ENCODE measurements at places on chromosomes 5 and 9.
A peak's percentile ranks its signal among the peaks of the same experiment; 100 is the strongest.

GRCh38 chr5:78783434-78784130 lies 135.0 kb upstream of the LHFPL2 start:
- H3K4me1 ChIP-seq: peaks cover 16% of the 10 kb centered on the region
- H3K27me3 ChIP-seq: no peaks in the 10 kb centered on the region
- H3K36me3 ChIP-seq: no peaks in the 10 kb centered on the region
- DNase-seq: no peak

DNA sequence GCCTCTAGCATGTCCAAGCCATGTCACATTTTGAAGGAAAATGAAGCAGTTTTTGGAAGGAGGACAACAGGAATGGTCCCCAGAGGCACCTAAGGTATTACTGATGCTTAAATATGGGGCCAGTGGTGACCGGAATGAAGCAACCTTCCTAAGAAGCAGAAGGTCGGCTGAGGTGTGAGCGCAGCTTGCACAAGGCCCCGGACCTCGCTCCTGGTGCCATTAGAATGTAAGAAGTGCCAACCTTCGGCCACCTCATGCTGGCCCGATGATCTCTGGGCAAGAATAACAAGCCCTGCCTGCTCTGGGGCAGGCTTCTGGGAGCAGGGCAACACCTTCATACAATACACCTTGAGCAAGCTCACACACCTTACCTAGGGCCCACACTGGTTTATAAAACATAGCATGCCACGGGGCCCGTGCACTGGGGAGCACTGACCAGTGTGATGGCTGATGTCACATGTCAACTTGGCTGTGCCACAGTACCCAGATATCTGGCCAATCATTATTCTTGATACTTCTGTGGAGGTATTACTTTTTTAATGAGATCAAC lies 21.9 kb downstream of the SEMA4D start:
- H3K4me3 ChIP-seq: no peak overlapping the region
- DNase-seq: no peak
- no peak overlapping the region for H3K27ac ChIP-seq
- no peaks in the 10 kb centered on the region for H3K36me3 ChIP-seq

DNA sequence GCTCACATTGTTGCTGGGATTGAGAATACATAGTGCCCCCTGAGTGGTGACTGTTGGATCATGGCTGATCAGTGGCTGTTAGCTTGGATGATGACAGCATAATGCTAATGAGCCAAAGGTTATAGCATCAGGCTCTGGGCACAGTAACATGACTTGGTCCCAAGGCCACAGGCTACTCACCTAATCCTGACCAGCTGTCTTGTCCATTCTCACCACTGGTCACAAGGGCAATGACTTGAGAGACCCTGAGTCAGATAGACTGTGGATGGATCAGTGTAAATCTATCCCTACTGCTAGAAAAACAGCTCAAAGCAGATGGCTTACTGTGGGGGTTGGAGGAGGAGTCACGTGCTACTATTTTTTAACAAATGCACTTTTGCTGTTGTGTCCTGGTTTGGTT lies 74.7 kb downstream of the AOPEP start:
- H3K36me3 ChIP-seq: no peaks in the 10 kb centered on the region
- no peak overlapping the region for H3K4me3 ChIP-seq
- H3K27ac ChIP-seq: no peak overlapping the region
- no peak for DNase-seq
- no peaks in the 10 kb centered on the region for H3K27me3 ChIP-seq
- H3K4me1 ChIP-seq: peaks cover 26% of the 10 kb centered on the region

DNA sequence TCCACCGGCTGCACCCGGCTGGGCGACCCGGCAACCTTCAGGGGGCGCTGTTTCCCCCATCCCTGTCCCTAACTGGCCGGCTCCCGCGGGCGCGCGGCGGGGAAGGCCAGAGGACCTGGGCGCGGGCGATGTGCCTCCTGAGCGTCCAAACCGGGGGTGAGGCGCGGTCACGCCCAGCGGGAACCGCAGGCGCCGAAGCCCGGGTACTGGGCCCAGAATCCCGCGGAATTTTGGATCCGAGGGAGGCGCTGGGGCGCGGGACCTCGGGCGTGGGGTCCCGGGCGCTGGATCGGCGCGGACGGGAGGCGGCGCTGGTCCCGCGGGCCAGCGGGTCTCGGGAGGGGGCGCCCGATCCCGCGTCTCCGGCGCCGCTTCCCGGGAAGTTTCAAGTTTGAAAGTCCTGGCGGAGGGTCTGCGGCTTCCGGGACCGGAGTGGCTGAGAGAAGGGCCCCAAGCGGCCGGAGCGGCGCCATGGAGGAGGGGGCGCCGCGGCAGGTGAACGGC lies at the start of gene PKN3:
Gene PKN3, plus strand, starts transcription at position 59 of the 504 bp plus-strand sequence. Its CDS starts 413 bp downstream, at position 472.
- H3K4me1 ChIP-seq: peaks cover 5% of the 10 kb centered on the region
- peak within 1 kb of the TSS; percentile 76 for H3K27ac ChIP-seq
- H3K36me3 ChIP-seq: peaks cover 3% of the 10 kb centered on the region
- no peaks in the 10 kb centered on the region for H3K27me3 ChIP-seq
- peak within 1 kb of the TSS; percentile 82 for H3K4me3 ChIP-seq

DNA sequence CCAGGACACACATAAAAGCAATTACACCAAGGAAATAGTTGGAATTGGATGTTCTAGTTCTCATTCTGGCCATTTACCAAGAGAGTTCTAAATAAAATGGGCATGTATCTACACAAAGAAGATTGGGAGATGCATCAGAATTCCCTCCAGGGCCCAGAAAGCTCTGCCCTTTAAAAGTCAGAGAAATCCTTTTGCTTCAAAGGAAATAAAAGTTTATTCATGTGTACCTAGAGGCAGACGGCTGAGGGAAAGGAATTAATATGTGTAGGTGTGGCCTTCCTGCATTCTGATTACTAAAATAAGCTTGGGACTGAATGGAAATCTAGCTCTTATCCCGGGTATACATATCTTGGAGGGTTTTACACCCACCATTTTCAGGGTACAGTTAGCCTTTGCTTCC lies 719.4 kb downstream of the SEMA5A start:
- no peaks in the 10 kb centered on the region for H3K4me1 ChIP-seq
- no peaks in the 10 kb centered on the region for H3K27me3 ChIP-seq
- H3K27ac ChIP-seq: no peak overlapping the region
- H3K4me3 ChIP-seq: no peak overlapping the region

DNA sequence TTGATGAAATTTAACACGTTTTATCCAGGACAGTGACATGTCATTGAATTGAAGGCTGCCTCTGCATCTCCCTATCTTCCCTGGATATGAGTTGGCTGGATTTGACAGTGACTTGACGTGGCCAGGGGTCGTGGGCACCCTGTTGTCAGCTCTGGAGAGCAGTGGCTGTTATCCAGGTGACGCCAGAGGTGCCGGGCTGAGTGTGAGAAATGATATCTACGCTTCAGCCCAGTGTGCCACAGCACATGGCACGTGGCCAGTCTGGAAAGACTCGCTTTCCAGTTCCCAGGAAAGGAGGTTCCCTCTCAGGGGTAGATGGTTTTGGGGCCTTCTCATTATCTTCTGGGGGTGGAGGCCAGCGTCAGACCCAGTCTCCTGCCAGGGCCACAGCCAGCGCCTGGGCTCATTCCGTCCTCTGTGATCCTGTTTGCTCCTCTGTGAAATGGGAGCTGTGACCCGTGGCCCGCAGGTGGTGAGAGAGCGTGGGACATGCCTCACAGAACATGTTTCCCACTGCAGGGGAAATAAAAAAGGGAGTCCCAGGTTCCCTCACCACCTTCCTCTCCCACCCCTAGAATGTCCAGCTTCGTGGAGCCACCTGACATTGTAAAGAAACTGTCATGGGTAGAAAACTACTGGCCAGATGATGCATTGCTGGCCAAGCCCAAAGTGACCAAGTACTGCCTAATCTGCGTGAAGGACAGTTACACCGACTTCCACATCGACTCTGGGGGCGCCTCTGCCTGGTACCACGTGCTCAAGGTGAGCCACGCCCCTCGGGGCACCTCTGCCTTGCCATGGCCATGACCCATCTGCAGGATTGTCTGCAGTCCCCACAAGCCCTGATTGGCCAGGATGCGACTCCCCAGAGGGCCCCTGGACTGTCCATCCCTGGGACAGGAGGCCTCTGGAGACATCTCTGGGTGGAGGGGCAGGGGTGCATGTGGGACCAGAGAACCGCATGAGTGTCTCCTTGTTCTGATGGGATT lies 76.5 kb downstream of the PHF2 start:
- DNase-seq: no peak
- H3K27ac ChIP-seq: no peak overlapping the region
- no peaks in the 10 kb centered on the region for H3K4me1 ChIP-seq
- H3K27me3 ChIP-seq: no peaks in the 10 kb centered on the region
- H3K4me3 ChIP-seq: no peak overlapping the region

DNA sequence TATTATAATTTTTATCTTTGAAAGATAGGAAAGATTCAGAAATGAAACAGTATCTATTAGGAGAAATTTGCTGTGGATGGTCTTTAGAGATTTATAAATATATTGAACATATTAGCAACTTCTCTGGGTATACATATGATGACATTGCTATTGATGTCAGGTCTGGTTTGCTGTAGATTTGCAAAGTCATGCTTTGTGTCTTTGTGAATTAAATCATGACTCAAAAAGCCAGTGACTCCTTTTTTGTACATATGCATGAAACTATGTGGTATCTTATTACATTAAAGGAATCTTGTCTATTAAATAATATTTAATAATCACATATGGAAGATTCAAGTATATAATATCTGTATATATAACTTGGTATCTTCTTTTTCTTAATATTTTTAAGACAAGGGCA lies 141.9 kb downstream of the ST8SIA4 start:
- DNase-seq: peak; percentile 12
- H3K27me3 ChIP-seq: no peaks in the 10 kb centered on the region
- no peaks in the 10 kb centered on the region for H3K4me1 ChIP-seq
- H3K27ac ChIP-seq: no peak overlapping the region
- no peak overlapping the region for H3K4me3 ChIP-seq
- H3K36me3 ChIP-seq: no peaks in the 10 kb centered on the region

GRCh38 chr5:9386945-9387344 lies 158.9 kb downstream of the SEMA5A start:
- H3K27ac ChIP-seq: no peak overlapping the region
- H3K4me3 ChIP-seq: no peak overlapping the region
- no peaks in the 10 kb centered on the region for H3K36me3 ChIP-seq

- H3K36me3 ChIP-seq: no peaks in the 10 kb centered on the region
- H3K4me3 ChIP-seq: no peak overlapping the region
- peaks cover 47% of the 10 kb centered on the region for H3K27me3 ChIP-seq
- no peaks in the 10 kb centered on the region for H3K4me1 ChIP-seq
These were observed 206.9 kb downstream of the MELK start for GRCh38 chr9:36779582-36779981.

DNA sequence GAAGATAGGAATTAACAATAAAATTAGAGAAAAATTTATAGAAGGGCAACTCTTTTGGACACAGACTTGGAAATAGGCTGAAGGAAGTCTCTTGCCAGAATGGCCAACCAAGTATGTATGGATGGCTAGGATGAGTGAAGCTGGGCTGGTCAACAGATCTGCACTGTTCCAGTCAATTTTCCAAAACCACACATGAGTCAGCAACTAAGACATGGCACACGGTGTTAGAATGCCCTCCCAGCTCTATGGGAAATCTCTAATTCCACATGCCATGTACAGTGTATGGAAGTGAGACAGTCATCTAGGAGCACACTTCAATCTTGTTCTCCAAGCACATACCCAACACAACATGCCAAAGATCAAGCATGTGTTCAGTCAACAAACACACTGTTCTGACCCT lies 129.6 kb downstream of the GLIS3 start:
- no peak overlapping the region for H3K27ac ChIP-seq
- H3K27me3 ChIP-seq: peaks cover 10% of the 10 kb centered on the region
- no peaks in the 10 kb centered on the region for H3K4me1 ChIP-seq
- no peak overlapping the region for H3K4me3 ChIP-seq

GRCh38 chr9:14434971-14435718 lies 121.2 kb upstream of the NFIB start:
- H3K4me1 ChIP-seq: peaks cover 32% of the 10 kb centered on the region
- no peak overlapping the region for H3K4me3 ChIP-seq
- no peak overlapping the region for H3K27ac ChIP-seq
- H3K27me3 ChIP-seq: no peaks in the 10 kb centered on the region
- no peak for DNase-seq
- H3K36me3 ChIP-seq: no peaks in the 10 kb centered on the region

- H3K4me1 ChIP-seq: peaks cover 16% of the 10 kb centered on the region
- no peak for DNase-seq
- H3K4me3 ChIP-seq: no peak overlapping the region
- H3K36me3 ChIP-seq: no peaks in the 10 kb centered on the region
- peaks cover 10% of the 10 kb centered on the region for H3K27me3 ChIP-seq
- H3K27ac ChIP-seq: no peak overlapping the region
These were observed 27.1 kb upstream of the SPTLC1 start for GRCh38 chr9:92142329-92142728.

- H3K27ac ChIP-seq: no peak overlapping the region
- H3K27me3 ChIP-seq: no peaks in the 10 kb centered on the region
- no peak for DNase-seq
- H3K36me3 ChIP-seq: no peaks in the 10 kb centered on the region
These were observed 14.6 kb downstream of the SPATA9 start for GRCh38 chr5:95668216-95668615.

DNA sequence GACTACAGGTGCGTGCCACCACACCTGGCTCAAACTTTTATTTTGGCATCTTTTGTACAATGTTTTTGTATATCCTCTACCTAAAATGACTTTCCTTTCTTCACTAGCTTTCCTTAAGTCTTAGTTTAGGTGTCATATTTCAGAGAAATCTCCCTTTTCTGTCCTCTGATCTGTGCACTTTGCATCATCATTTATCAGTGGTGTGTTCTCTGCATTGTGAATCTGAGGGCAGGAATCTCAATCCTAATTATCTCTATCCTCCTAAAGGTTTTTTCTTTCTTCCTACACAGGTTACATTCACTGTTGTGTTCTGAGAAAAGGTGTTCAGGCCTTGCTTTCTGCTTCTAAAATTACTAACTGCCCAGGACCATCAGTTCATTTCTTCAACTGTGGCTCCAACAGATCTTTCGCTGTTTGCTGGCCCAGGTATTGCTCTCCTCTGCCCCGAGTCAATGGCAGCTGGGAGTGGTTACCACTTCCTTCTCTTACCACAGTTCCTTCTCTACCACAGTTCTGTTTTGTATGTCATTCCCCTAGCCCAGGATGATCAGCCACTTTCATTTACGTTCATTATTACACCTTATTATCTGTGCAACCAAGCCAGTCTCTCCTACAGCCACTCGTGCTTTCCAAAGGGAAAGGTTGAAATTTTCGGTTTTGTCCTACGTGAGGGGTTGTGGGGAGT lies 14.0 kb downstream of the TGFBR1 start:
- no peak for DNase-seq
- no peak overlapping the region for H3K27ac ChIP-seq
- H3K36me3 ChIP-seq: no peaks in the 10 kb centered on the region
- no peak overlapping the region for H3K4me3 ChIP-seq
- H3K4me1 ChIP-seq: no peaks in the 10 kb centered on the region

DNA sequence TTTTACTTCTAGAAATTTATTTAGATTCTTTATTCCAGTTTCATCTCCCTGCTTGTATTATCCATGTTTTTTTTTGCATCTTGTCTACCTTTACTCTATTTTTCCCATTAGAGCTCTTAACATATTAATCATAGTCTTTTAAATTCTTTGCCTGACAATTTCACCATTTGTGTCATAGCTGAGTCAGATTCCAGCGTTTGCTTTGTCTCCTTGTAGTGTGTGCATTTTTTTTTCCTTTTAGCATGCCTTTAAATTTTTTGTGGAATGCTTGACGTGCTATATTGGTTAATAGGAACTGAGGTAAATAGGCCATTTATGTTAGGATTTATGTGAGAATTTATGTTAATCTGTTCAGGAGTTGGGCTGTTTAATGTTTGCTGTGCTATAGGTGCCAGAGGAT lies 41.8 kb upstream of the NFIL3 start:
- no peak overlapping the region for H3K27ac ChIP-seq
- no peaks in the 10 kb centered on the region for H3K36me3 ChIP-seq
- H3K27me3 ChIP-seq: peaks cover 9% of the 10 kb centered on the region
- H3K4me3 ChIP-seq: no peak overlapping the region
- no peak for DNase-seq

Measured in A673 (cell line).